ENCODE measurements at places on chromosomes 4 and X.

DNA sequence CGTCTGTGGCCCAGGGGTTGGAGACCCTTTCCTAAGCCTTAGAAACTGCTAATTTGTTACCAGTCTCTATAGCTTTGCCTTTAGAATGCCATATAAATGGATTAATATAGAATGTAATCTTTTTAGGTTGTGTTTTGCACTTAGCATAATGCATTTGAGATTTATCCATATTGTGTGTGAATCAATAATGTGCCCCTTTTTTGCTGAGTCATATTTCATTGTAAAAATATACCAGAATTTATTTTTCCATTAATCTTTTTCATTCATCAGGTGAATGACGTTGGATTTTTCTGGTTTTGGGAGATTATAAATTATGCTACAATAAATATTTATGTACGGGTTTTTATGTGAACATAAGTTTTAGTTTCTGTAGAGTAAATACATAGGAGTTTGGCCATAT is 478.8 kb upstream of the MAGEB18 start:
- no peaks in the 10 kb centered on the region for H3K4me1 ChIP-seq
- H3K27me3 ChIP-seq: no peaks in the 10 kb centered on the region
- no peak overlapping the region for H3K4me3 ChIP-seq
- no peaks in the 10 kb centered on the region for H3K36me3 ChIP-seq
- no peak overlapping the region for H3K27ac ChIP-seq
- no peak for DNase-seq

- DNase-seq: peak; percentile 68
- no peaks in the 10 kb centered on the region for H3K27me3 ChIP-seq
- H3K36me3 ChIP-seq: peaks cover 25% of the 10 kb centered on the region
- H3K27ac ChIP-seq: peak overlapping the region; percentile 100
Observed at GRCh38 chrX:1535241-1536041, 1.5 kb downstream of the P2RY8 start.

DNA sequence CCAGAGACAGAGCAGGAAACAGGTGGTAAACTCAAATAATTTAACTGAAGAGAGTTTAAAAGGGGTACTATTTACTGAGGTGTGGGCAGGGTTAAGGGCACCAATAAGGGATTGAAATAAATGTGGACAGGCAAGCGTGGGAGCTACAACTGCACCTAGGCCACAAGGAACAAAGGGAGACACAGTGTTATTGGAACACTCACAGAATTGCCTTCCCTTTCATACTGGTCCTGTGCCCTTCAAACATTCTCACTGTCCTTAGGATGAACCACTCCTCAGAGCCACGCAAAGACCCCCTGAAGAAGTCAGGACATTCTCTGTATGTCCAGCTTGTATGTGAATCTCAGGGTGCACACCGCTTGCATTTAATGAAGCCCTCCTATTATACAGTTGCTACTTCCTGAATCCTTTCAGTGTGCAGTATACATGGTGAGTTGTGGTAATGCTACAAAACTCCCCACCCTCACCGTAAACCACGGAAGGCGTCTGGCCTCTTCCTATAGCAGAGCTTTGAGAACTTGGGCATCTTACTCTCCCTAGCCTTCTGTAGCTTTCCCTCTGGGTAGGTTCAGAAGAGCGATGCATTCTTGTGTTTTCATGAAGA is 9.6 kb upstream of the MRPL1 start:
- H3K4me1 ChIP-seq: peaks cover 63% of the 10 kb centered on the region
- no peaks in the 10 kb centered on the region for H3K27me3 ChIP-seq
- peak; percentile 82 for DNase-seq
- H3K27ac ChIP-seq: peak overlapping the region; percentile 96
- no peaks in the 10 kb centered on the region for H3K36me3 ChIP-seq

- peaks cover 10% of the 10 kb centered on the region for H3K27me3 ChIP-seq
- no peak overlapping the region for H3K27ac ChIP-seq
- no peak for DNase-seq
- H3K4me1 ChIP-seq: no peaks in the 10 kb centered on the region
- no peak overlapping the region for H3K4me3 ChIP-seq
Observed at GRCh38 chr4:121339307-121339706, 41.5 kb downstream of the QRFPR start.

- peaks cover 2% of the 10 kb centered on the region for H3K27me3 ChIP-seq
- H3K4me1 ChIP-seq: no peaks in the 10 kb centered on the region
- H3K27ac ChIP-seq: no peak overlapping the region
- no peak overlapping the region for H3K4me3 ChIP-seq
- no peaks in the 10 kb centered on the region for H3K36me3 ChIP-seq
Observed at GRCh38 chr4:7384929-7385890, 49.5 kb downstream of the PSAPL1 start.

DNA sequence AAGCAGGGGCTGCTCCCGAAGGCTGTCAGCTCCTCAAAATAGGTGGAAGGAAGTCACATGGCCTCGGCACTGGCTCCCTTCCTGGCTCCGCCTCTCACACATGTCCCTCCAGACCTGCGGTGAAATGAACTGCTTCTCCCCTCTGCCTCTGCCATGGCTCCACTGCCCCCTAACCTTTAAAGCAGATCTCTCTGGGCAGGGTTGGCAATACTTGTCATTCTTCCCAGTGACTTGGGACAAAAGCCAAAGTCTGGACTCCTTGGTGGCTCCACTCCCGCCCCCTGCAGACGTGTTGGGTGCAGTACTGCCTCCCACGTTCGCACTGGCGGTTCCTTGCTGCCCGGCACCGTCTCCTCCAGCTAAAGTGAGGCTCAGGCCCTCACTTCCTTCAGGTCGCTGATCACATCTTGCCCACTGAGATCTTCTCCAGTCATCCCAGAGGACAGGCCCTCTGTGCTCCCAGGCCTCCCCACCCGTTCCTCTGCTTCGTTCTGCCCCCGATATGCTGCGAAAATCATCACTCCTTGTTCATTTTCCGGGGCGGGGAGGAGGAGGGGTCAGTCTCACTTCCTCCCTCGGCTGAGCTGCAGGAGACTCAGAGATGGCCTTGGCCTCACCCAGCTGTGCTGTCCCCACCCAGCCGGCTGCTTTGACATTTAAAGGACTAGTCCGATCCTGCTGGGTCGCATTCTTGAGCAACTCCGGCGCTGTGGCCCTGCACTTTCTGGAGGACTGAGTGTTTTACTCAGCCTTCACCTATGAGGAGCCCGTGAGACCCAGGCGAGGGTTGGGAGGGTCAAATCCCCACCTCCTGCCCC is 97.4 kb downstream of the PHKA2 start:
- H3K36me3 ChIP-seq: no peaks in the 10 kb centered on the region
- peaks cover 32% of the 10 kb centered on the region for H3K4me1 ChIP-seq
- peak; percentile 58 for DNase-seq
- peak overlapping the region; percentile 70 for H3K4me3 ChIP-seq

- DNase-seq: peak; percentile 32
- H3K4me1 ChIP-seq: peaks cover 60% of the 10 kb centered on the region
- H3K4me3 ChIP-seq: peak overlapping the region; percentile 10
- H3K36me3 ChIP-seq: peaks cover 1% of the 10 kb centered on the region
Observed at GRCh38 chrX:136586386-136586785, 54.4 kb downstream of the VGLL1 start.

GRCh38 chr4:15659768-15660570 is 4.8 kb upstream of the FBXL5 start:
- H3K4me1 ChIP-seq: peaks cover 17% of the 10 kb centered on the region
- no peak overlapping the region for H3K4me3 ChIP-seq
- H3K27ac ChIP-seq: peak overlapping the region; percentile 28
- H3K27me3 ChIP-seq: no peaks in the 10 kb centered on the region
- DNase-seq: no peak
- H3K36me3 ChIP-seq: peaks cover 17% of the 10 kb centered on the region

- H3K4me1 ChIP-seq: peaks cover 6% of the 10 kb centered on the region
- DNase-seq: no peak
- H3K27me3 ChIP-seq: no peaks in the 10 kb centered on the region
- H3K4me3 ChIP-seq: no peak overlapping the region
- no peak overlapping the region for H3K27ac ChIP-seq
Observed at GRCh38 chr4:1027915-1028238, 16.5 kb downstream of the FGFRL1 start.

DNA sequence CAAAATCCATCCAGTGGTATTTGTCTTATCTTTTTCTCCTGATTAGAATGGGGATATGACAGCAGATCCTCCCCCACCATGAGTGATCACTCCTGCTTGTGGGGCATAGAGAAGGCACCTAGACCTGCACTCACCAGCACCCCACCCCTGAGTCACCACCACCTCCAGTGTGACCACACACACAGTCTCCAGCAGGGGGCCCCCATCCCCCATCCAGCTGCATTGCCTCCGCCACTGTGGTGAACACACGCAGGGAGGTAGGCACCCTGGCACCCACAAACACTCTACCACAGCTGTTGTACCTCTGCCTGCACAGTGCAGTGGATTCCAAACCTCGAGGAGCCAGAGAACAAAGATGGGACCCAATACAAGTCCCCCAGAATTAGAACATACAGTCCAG is 9.0 kb upstream of the MAGEA8 start:
- peaks cover 3% of the 10 kb centered on the region for H3K4me1 ChIP-seq
- peak; percentile 61 for DNase-seq
- no peak overlapping the region for H3K4me3 ChIP-seq
- H3K27me3 ChIP-seq: peaks cover 3% of the 10 kb centered on the region

DNA sequence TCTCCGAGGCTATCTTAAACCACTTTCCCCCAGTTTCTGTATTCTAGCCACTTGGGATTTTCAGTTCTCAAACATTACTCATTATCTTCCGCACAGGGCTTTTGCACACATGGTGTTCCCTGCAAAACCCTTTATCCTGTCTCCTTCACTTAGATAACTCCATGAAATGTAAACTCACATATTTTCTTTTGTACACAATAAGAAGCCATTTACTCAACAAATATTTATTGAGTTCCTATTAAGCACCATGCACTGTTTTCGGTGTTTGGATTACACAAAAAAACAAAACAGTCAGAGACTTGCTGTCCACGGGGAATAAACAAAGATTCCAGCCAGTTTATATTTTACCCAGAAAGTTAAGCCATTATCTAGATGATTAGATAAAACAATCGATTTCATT is 42.5 kb upstream of the UNC5C start:
- no peak overlapping the region for H3K4me3 ChIP-seq
- DNase-seq: no peak
- H3K4me1 ChIP-seq: no peaks in the 10 kb centered on the region
- H3K27ac ChIP-seq: no peak overlapping the region
- H3K36me3 ChIP-seq: no peaks in the 10 kb centered on the region
- H3K27me3 ChIP-seq: no peaks in the 10 kb centered on the region

GRCh38 chr4:44927399-44928380 is 201.3 kb upstream of the GNPDA2 start:
- H3K36me3 ChIP-seq: no peaks in the 10 kb centered on the region
- DNase-seq: no peak
- no peaks in the 10 kb centered on the region for H3K4me1 ChIP-seq
- no peak overlapping the region for H3K27ac ChIP-seq
- H3K4me3 ChIP-seq: no peak overlapping the region

GRCh38 chr4:176833400-176834175 is 40.9 kb upstream of the VEGFC start:
- H3K27ac ChIP-seq: no peak overlapping the region
- H3K4me3 ChIP-seq: no peak overlapping the region
- no peaks in the 10 kb centered on the region for H3K36me3 ChIP-seq
- no peaks in the 10 kb centered on the region for H3K27me3 ChIP-seq

- no peaks in the 10 kb centered on the region for H3K36me3 ChIP-seq
- H3K27me3 ChIP-seq: no peaks in the 10 kb centered on the region
- no peak for DNase-seq
- no peak overlapping the region for H3K4me3 ChIP-seq
Observed at GRCh38 chr4:166042510-166043055, 169.5 kb downstream of the TLL1 start.

DNA sequence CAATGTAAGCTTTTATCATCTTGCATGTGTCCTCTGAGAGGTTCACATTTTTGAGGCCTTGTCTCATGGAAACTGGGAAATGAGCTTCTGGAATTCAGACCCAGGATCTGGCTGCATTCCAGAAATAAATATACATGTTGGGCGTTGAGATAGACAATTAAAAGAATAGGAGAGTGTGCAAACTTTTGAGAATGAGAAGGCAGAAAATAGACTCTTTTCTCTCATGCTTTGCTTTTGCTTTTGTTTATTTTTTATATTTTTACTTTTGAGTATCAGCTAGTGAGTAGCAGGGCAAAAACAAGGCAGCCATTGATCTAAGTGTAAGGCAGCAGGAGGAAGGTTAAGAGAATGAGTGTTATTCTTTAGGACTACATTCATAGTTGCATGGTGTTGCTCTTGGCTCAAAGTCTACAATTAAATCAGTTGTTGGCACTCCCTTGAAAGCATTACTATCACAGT is 12.4 kb downstream of the SHROOM3 start:
- no peak overlapping the region for H3K27ac ChIP-seq
- no peak for DNase-seq
- H3K4me3 ChIP-seq: no peak overlapping the region
- no peaks in the 10 kb centered on the region for H3K36me3 ChIP-seq

DNA sequence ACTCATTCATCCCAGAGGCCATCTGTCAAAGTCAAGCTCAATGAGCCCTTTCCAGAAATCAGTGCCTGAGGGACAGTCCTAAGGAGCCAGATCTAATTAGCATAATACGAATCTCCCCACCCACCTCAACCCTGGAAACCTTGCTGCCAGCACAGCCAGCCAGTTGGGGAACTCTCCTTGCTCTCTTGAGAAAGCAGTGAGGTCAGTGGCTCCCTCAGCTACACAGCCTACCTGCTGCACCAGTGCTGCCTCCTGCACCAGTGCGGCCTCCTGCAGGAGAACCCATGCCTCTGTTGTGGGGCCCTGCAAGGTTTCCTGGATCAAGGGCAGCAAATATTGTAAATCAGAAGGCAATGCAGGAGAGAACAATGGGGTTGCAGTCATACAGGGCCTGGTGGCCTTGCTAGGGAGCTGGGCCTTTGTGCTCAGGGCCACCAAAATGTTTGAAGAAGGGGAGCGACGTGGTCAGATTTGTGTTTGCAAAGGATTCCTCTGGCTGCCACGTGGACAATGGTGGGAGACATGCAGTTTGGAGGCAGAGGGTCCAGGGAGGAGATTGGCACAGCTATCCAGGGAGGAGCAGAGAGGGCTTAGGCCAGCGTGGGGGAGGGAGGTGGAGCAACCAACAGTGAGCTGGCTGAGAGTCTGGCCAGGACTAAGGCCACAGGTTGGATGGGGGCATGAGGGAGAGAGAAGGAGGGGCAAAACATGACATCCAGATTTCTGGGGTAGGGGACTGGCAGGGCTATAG is 124.3 kb upstream of the MAMLD1 start:
- H3K27me3 ChIP-seq: no peaks in the 10 kb centered on the region
- no peak overlapping the region for H3K27ac ChIP-seq
- DNase-seq: no peak
- no peaks in the 10 kb centered on the region for H3K36me3 ChIP-seq
- no peak overlapping the region for H3K4me3 ChIP-seq

- DNase-seq: peak; percentile 73
- H3K4me1 ChIP-seq: peaks cover 61% of the 10 kb centered on the region
- no peaks in the 10 kb centered on the region for H3K27me3 ChIP-seq
- H3K36me3 ChIP-seq: peaks cover 11% of the 10 kb centered on the region
Observed at GRCh38 chr4:15754323-15754722, 23.8 kb upstream of the CD38 start.

- H3K36me3 ChIP-seq: no peaks in the 10 kb centered on the region
- no peaks in the 10 kb centered on the region for H3K4me1 ChIP-seq
- DNase-seq: no peak
Observed at GRCh38 chrX:79572566-79572965, 205.4 kb upstream of the ITM2A start.

GRCh38 chrX:103774070-103774642 is 2.5 kb upstream of the PLP1 start:
- H3K27ac ChIP-seq: no peak overlapping the region
- H3K4me1 ChIP-seq: no peaks in the 10 kb centered on the region
- H3K36me3 ChIP-seq: no peaks in the 10 kb centered on the region
- H3K4me3 ChIP-seq: no peak overlapping the region
- peaks cover 8% of the 10 kb centered on the region for H3K27me3 ChIP-seq
- no peak for DNase-seq

- H3K36me3 ChIP-seq: peaks cover 20% of the 10 kb centered on the region
- peaks cover 50% of the 10 kb centered on the region for H3K4me1 ChIP-seq
- H3K27ac ChIP-seq: no peak overlapping the region
- H3K27me3 ChIP-seq: no peaks in the 10 kb centered on the region
Observed at GRCh38 chr4:48746608-48747362, 33.3 kb downstream of the FRYL start.

Data from activated naive CD4-positive, alpha-beta T cell treated with anti-CD3 and anti-CD28 coated beads, Interleukin-2, amount 10 ng/mL, durations not matched to agents 7 days and 5 days (primary cell).